ENCODE measurements at places on chromosomes 1 and 21.

GRCh38 chr1:63777286-63777685 is 3.5 kb downstream of the ROR1 start:
- no peak for DNase-seq

DNA sequence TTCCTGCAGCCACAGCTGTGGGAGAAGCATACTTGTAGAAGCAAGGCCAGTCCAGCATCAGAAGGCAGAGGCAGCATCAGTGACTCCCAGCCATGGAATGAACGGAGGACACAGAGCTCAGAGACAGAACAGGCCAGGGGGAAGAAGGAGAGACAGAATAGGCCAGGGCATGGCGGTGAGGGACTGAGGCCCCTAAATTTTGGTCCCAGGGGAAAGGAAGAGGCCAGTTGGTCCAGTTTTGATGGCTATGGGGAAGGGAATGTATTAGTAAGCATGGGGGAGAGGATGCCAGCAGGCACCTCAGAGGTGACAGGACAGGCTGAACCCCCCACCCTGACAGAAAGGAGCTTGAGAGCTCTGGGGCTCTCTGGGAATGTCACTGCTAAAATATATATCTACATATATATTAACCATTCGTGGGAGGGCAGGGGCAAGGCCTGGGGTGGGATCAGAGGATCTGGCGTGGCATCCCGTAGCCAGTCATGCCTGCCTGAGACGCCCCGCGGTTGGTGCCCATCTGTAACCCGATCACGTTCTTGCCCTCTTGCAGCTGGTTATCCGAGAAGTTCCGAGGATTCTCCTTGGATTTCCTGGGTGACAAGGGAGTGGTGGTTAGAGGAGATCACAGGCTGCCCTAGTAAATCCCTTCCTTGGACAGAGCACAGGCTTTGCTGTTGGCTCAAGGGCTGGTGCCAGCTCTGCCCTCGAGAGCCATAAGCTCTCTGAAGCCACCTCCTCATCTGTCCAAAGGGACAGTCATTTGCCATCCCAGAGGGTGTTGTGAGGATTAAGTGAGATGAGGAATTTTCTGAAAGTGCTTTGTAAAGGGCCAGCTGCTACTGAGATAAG is 6.7 kb downstream of the TAGLN2 start:
- DNase-seq: no peak

DNA sequence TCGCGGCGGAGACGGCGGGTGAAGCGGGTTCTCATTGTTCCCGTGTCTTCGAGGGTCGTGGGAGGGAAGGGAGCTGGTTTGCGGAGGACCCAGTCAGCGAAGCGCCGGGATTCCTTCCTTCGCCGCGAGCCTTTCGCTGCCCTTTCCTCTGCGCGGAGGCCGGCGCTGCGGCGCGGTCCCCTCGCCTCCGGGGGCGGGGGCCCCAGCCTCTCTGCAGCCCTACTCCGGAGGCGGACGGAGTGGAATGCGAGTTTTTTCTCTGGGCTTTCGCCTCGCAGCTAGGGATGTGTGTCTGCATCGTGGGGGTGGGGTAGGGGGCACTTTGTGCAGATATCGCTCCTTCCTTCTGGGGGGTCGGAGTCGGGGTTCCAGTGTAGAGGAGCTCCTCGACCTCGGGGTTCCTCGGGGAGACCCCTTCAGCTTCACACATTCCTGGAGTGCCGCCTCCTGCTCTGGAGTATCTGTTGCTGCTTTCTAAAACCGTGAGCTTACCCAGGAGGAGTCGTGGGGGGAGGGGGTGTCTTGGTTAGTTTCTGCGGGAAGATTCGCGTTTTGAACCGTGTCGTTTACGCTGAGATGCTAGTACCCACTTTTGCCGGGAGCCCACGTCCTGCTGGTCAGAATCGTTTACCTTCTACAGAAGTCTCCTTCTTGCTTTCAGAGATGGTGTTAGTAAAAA is 595 bp downstream of the RNF2 start:
- DNase-seq: no peak

GRCh38 chr1:246417152-246417812 is 89.8 kb downstream of the SMYD3 start:
- no peak for DNase-seq

GRCh38 chr1:112504661-112505399 is 3.9 kb upstream of the WNT2B start:
- DNase-seq: no peak

DNA sequence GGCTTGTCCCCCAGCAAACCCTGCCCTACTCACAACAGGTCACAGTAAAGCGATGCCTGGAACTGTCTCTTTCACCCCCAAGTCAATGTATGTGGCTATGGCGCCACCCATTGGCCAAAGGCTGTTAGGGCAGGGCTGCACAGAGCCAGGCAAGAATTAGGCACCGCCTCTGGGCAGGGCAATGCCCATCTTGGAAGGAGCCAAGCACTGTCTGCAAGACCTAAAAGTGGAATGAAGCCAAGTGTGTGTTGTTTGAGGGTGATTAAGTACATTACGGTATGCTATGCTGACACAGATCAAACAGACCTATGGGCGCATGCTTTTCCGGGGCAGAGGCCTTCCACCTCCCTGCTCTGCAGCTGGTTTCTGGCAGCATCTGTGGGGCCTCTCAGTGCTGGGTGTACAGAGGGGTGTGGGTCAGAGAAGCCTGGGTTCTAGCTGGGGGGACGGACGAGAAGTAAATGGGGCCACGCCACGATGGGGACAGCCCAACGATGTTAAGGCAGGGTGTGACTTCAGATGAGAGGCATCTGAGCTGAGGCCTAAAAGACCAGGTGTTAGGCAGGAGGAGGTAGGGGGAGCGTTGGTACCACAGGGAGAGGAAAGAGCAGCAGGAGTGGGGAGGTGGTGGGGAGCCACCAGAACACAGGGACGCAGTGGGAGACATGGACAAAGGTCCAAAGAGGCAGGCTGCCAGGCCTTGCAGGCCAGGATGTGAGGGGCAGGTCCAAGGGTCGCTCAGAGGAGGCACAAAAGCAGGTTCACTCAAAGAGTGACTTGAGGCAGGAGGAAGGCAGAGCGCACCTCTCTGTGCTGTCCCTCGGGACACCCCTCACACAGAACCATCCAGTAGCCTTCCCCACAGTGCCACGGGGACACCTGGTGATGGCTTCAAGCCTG is 49.8 kb downstream of the ACOT7 start:
- peak; percentile 78 for DNase-seq

DNA sequence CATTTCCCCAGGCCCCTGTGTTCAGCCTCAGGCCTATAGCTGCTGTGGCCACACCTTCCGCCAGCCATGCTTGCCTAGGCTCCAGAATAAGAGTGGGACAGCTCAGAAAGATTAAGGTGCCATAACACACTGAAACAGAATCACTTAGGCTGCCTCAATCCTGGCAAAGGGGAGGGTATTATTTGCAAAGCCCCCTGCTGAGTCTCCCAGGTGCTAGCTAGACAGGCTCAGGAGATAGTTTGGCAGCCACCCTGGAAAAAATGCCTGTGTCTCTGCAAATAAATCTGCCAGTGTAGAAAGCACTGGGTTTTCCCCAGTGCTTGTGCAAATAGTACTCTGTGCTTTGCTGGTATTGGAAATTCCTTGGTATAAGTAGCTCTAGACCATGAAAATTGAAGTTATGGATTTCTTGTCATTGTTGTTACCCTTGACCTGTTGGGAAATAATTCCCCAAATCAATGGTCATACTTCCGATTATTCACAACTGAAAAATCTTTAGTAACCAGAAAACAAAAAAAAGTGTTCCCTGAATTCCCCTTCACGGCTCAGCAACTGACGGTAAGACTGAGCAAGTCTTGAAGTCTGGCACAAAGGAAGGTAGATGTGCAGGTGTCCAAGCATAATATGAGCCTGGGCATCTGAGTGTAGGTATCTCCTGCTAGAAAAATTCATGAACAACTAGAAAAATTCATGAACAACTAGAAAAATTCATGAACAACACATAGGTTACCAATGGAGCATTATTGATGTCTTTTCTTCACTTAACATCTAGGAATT is 56.9 kb downstream of the PROX1 start:
- DNase-seq: no peak

DNA sequence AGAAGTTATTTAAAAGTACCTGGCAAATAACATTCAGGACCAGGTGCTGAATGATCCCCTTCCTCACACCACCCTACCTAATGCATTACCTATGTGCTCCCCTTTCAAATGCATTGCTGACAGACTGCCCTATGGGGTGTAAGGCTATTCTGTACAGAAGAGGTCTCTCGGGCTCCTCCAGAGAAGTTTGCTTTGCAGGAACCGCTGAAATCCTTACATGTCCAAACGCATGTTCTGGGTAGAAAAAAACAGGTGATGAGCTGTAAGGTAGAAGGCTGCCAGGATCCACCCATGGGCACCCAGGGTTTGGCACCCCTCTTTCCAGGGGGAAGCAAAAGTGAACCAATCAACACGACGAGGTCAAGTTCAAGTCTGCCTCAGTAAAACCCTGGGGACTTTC is 58.3 kb upstream of the TARBP1 start:
- no peak for DNase-seq

DNA sequence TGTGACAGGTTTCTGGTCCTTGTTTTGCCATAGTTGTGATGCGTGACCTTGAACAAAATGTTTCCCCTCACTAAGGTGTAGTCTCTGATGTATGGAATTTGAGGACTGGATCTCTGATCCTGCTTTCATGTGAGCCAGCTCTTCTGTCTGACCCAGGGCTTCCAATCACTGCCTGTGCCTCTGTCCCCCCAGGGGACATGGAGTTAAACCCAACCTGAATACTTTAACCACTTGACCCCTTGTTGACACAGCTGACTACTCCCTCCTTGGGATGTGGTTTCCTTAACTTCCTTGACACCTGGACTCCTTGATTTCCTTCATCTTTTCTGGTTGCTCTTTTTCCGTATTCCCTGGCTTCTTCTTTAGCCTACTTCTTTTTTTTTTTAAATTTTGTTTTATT is 36.0 kb upstream of the SSBP3 start:
- DNase-seq: no peak

DNA sequence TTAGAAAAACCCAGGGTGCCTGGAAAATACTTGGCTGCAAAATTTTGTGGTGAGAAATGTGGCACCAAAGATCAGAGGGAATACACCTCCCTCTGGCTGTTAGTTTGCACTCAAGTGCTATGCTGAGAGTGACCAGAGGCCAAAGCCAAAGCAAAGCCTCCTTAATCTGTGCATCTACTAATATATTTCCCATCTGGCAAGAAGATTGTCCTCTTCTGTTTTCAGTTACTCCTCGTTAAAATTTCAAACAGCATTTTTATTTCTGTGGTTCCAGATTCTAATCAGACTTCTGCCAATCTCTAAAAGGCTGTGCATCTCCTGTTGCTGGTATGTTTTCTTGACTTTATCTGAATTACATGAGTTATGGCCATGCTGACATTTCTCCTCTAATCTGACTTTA is 327.4 kb downstream of the TBX15 start:
- DNase-seq: no peak

- DNase-seq: no peak
These were observed 14.8 kb downstream of the VANGL1 start for GRCh38 chr1:115656461-115657077.

- no peak for DNase-seq
These were observed 611.7 kb downstream of the NUF2 start for GRCh38 chr1:163933437-163933836.

DNA sequence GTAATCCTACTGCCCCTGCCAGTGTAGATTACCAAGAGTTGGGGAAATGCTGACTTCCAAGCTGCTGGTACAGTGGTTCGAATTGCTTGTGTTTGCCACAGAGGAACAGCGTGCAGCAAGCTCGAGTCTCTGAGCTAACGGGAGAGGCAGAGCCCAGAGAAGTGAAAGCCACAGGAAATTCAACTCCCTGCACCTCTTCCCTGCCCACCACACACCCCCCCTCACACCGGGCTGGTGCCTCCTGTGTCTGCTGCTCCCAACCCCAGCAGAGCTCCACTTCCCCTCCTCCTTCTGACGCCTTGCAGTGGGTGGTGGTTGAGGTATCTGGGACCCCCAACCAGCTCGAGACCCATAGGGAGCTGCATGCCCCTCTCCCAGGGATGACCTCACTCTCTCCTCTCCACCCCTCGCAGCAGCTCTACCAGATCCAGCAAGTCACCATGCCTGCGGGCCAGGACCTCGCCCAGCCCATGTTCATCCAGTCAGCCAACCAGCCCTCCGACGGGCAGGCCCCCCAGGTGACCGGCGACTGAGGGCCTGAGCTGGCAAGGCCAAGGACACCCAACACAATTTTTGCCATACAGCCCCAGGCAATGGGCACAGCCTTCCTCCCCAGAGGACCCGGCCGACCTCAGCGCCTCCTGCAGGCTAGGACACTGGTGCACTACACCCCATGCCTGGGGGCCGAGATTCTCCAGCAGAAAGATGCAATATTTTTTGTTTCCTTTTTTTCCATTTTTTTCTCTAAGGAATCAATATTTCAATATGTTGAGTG is 13.1 kb upstream of the KCNQ4 start:
- DNase-seq: no peak

- DNase-seq: no peak
These were observed 9.6 kb upstream of the SIM2 start for GRCh38 chr21:36689324-36689723.

GRCh38 chr1:160097911-160098851 is at the start of gene IGSF8:
Gene IGSF8 (minus strand): TSS chr1:160098619. CDS start chr1:160098472, 147 bp downstream.
- peak; percentile 97 for DNase-seq

DNA sequence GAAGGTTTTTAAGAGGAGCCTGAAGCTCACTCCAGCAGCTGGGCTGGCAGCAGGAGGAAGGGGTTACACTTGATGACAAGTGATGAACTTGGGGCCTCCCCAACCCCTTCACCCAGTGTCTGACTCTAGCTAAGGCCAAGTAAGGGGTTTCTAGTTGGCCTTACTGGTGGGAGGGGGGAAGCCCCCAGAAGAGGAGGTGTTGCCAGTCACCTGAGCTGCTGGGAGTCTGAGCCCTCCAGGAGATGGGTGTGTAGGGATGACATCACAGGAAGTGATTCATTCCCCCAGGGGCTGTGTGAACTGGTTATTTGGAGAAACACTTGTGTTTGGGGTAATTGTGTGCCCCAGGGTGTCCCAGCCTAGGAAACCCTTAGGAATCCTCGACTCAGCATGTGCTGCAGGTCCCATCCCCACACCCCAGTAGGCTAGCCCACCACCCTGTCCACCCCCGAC is 3.1 kb downstream of the PADI1 start:
- peak; percentile 72 for DNase-seq

- no peak for DNase-seq
These were observed 169.0 kb downstream of the DENND1B start for GRCh38 chr1:197606168-197606845.

DNA sequence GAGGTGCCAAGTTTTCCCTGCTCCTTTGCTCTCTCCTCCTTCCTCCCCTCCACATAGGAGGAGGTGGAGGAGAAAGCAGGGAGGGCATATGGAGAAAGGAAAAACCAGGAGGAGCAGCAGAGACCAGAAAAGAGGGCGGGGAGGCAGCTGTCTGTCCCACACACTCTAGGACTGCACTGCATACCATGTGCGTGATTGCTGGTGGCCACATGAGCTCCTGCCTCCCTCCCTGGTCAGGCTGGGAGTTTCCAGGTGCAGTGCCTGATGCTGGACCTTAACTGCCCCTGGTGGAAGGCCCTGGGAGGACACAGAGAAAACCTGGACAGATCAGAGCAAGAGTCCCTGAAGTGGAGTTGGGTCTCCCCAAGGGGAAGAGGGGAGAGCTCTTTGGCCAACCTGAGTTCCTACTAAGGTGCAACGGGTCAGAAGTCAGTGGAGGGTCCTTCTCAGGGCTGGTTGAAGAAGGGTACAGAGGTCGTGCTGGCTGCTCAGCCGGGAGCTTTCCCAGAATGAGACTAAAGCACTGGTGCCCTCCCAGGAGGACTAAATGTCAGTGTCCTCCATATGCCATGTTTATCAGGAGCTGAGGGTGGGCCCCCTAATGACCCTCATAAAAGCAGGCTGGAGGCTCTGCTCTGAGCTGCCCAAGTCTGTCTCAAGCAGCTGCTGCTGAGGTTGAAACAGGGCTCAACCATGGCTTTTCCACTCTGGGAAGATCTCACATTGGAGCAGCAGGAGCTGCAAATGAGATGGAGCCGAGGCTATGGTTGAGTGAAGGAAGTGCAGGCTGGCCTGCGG is 3.5 kb upstream of the LGR6 start:
- DNase-seq: no peak

- no peak for DNase-seq
These were observed 23.9 kb upstream of the KCTD3 start for GRCh38 chr1:215543191-215543606.

All from activated CD8-positive, alpha-beta memory T cell treated with anti-CD3 and anti-CD28 coated beads for 24 hours (primary cell).